ENCODE measurements at places on chromosomes 5 and 9.

DNA sequence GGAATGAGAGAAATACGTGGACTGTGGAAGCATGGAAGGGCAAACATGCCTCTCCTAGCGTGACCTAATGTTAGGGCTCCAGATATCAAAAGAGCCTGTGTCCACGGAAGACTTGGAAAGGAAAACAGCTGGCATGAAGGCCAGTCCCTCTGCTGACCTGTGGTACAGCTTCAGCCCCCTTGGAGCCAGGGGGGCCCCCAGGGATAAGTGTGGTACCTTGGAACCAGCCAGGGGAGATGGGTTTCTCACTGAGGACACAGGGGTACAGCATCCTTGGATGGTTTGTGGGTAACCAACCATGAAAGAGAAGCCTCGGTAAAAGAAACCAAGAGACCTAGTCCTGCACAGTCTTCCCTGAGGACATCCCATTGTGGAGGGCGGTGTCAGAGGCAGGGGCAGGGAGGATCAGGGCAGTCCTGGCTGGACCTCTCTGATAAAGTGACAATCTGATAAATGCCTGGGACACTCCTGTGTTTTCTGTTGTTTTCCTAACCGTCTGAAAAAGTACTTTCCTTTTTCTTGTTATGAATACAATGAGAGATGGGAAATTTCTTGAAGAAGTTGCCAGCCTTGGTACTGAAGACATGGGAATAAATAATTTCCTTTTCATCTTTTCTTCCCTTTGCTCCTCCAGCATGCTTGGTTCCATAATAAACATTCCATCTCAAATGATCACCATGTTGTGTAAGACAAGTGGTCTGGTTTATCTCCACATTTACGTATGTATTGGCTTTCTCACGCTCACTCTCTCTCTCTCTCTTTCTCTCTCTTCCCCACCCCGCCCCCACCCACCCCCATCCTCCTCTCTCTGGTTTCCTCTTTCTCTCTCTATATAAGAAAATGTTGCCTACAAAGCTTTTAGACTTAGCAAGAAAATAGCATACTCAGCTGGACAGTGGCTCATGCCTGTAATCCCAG, 102.1 kb downstream of the SUSD1 start:
- DNase-seq: no peak

DNA sequence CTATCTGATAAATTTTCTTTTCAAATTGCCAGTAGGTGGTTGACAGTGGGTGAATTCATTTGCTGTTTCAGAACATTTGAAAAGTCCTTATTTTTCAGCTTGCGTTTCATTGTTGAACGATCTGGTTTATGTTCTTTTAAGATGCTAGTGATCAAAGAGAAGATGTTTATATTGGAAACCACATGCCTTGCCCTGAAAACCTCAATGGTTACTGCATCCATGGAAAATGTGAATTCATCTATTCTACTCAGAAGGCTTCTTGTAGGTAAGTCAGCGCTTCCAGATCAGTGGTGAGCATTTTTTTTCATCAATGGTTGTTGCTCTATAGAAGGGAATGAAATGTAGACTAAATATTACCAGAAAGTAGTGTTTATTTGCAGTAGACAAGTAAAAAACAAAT, 16.6 kb upstream of the CAVIN4 start:
- DNase-seq: no peak

DNA sequence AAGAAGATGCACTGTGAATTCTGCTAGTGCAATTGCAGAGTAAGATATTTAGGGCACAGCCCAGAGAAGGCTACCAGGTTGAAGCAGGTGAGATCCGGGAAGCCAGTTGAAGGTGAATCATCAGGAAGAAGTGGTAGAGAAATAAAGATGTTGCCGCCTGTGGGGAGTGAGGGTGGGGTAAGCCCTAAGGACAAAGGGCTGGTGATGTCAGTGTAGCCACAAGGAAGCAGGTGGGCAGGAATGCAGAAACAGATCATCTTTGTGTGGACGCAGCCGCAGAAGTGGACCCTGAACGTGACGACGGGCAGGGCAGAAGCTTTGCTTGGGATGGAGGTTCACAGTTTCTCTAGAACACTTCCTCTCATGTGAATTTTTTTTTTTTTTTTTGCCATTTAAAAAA, 164.2 kb downstream of the ACTL7B start:
- DNase-seq: no peak

DNA sequence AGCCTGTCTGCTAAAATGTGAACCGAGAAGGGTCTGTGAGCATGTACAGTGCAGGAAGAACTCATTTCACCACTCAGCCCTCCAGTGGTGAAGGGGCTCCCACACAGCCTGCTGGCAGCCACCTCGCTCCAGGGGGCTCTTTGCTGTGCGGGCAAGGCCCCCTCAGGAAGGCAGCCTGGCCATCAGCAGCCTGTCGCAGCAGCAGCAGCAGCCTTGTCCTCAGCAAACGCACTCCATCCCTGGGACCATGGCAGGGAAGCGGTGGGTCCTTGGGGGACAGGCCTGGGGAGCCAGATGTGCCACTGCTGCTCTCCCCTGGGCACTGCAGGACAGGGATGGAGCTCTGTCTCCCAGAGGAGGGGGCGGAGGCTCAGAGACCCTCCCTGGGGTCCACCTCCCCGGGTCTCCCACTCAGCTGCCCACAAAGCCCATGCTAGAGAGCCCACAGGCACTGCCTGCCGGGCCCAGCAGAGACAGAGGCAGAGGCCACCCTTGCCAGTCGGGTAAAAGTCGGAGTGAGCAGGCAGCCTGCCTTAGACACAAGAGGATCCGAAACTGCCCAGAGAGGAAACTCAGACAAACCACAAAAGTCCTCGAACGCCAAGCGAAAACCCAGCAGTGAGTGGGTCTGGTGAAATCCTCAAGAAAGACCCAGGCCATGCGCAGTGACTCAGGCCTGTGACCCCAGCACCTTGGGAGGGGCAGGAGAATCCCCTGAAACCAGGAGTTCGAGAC, 8.0 kb downstream of the BRD3 start:
- no peak for DNase-seq

- no peak for DNase-seq
Measured at GRCh38 chr5:142584891-142585290, 101.0 kb downstream of the FGF1 start.

DNA sequence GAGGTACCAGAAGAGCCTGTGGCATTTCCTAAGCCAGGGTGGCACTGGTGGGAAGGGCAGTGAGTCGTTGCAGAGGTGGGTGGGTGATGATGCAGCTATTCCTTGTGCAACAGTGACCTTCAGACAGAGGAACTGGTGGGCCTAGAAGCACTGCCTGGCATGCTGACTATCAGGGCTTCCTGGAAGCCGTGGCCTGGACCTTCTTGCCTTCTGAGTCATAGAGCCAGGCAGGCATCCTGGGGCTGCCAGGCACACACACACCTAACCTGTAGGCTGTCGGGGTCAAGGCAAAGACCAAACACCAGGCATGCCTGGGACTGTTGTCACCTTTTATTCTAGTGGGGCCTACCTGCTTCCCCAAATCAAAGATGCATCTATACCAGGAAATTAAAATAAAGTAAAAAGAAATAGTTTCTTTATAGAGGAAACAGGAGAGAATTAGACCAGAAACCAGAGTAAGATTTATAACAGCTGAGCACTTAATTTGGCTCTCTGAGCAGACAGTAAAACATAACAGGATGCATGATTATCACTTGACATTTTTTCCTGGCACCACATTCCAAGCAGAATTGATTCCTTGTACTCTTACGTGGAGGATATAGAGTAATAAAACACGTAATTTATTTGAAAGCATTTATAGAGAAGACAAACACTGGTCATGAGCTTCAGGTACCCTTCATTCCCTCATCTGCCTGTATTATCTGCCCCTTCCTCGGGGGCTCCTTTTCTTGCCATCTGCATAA, 25.1 kb downstream of the NANS start:
- DNase-seq: no peak
